ENCODE measurements at places on chromosomes 4 and X.

DNA sequence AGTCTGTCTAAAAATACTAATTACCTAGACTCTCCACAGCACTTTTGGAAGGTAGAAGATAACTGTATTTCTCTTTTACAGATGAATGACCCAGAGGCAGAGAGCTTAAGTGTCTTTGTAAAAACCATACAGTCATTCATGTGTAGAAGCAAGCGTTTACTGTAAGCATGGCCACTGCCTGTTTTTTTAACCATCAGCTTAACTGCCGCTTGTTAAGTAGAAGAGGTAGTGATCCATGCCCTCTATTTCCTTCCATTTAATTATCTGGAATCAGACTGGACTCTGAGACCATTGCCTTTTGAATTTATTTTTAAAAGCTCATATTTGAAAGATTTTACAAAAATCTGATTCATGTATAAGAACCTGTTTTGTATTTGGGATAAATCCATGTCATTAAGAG, 111.2 kb upstream of the TECRL start:
- no peak for DNase-seq

DNA sequence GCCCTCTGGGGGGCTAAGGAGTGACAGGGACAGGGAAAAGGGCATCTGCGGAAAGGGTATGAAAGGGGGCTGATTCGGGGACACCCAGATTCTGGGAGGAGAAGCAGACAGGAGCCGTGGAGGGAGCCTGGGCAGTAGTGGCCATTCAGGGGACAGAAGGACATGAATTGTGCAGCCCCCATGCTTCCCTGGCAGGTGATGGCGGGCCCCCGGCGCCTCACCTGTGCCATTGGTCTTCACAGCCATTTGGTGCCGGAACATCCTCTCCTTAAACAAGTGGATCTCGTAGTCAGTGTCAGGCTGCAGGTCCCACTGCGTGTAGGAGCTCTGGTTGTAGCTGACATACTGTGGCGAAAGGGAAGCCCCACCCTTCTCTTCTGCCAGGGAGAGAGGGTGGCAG, 21.9 kb downstream of the L1CAM start:
- no peak for DNase-seq

DNA sequence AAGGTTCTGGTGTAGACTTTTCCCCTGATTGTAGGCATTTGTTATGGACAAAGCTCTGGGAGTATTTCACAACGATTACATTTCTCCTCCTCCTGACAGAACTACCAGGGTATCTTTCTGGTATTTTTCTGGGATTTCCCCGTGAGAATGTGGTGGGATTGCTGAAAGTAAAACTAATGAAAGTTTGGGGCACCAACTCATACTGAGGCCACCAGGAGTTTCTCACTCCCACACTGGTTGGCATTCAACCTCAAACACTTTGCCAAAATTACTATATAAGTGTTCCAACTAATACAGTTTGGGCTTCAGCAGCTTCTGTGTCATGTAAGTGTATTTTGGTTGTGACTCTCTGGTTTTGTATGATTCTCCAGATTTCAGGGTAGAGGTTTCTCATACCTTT, 855.1 kb downstream of the GLUD2 start:
- DNase-seq, result no peak

DNA sequence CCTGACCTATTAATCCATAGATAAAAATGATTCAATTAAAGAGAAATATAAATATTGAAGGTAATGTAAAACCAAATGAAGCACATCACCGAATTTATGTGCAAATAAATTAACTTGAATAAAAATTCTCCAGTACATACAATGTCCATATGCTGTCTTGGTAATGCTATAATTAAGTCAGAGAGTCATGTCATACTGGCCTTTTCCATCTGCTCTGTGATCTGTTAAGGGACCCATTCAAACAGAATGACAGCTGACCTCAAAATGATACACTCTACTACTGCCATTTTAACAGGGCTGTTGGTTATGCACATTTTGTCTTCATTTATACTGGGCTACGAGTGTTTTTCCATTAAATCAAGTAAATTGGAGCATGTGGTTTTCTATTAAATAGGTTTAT, 99.3 kb downstream of the TEX13A start:
- no peak for DNase-seq

DNA sequence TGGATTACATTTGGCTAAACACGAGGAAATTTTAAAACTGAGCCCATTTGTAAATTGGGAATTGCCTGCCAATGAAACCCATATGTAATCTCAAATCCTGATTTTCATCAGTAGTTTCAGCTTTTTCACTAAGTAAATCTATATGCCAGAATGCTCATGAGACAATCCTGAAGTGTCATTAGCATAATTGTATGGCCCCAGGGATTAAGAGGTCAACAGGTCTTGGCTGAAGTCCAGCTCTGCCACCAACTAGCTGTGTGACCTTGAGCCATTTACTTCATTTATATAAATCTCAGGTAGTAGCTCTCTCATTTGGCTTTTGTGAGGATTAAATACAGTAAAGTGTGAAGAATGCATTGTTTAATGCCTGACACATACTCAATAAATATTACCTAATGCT, 320.5 kb upstream of the EMCN start:
- no peak for DNase-seq

DNA sequence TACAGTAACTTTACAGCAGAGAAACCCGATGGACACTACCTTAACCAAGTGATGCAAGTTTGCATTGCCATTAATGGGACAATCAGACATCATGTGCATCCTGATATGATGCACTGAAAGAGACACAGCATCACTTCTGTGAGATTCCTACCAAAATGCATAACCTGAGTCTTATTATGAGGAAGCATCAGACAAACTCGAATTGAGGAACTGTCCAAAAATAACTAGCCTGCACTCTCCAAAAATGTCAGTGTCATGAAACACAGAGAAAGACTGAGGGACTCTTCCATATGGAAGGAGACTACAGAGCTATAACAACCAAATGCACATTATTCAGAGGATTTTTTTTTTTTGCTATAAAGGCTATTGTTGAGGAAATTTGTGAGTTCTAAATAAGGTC, 66.6 kb upstream of the IQSEC2 start:
- no peak for DNase-seq

DNA sequence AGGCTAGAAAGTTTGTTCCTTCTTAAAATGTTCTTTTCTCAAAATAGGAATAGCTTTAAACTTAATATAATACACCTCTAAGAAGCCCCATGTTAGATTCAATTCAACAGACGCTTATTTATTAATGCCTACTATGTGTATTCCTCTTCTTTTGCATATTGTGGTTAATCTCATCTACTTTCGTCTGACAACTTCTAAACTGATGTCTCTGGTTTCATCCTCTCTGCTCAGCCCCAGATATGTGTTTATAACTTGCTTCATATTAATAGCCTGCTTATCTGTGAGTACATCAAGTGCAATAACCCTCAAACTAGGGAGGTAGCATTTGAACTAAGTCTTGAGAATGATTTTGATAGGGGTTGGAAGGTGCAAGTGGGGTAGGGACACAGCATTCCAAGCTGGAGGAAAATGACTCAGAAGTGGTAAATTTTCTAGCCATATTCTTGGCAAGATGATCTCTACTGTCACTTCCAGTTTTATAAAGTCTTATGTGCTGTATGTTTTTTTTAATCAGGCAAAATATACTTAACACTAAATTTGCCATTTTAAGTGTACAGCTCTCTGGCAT, 37.0 kb downstream of the STK26 start:
- no peak for DNase-seq

- DNase-seq, result no peak
Measured at GRCh38 chr4:180134091-180134866, 2108.9 kb upstream of the TENM3 start.

DNA sequence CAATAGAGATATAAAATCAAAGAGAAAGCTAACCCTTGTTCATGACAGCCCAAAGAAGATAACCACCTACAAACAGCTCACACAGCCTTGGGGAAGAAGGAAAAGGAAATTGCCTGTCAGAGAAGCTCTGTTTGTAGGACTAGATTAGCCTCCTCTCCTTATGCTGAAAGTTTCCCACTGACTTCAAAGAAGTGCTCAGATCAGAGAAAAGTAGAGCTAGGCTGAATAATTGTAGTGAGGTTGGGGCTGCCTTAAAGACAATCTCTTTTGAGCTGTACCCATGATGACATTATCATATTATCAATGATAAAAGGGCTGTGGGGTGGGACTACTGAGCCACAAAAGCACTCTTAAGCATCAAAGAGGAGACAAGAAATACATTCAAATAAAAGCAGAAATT, 223.0 kb upstream of the GALNT7 start:
- DNase-seq, result no peak

DNA sequence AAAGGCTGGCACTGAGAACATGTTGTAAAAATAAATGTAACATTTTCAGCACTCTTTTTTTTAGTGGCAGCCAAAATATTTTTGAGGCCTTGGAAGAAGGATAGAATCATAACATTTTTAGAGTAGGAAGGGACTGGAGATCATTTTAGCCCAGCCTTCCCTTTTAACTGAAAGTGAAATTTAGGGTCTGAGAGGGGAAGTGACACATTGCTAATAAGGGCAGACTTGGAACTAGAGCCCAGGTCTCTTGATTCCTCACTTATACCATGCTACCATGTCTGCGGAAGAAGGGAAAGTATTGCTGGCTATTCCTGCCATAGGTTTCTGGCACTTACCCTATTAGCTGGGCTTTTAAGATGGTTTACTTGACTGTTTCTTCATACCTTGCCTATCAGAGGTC, 4.8 kb downstream of the WDR44 start:
- no peak for DNase-seq
